Lung microvascular endothelial cell (primary cell): ENCODE measurements at places on chromosomes 2 and 18.

GRCh38 chr2:131058214-131058843 is 34.9 kb downstream of the FAM168B start:
- DNase-seq: no peak

DNA sequence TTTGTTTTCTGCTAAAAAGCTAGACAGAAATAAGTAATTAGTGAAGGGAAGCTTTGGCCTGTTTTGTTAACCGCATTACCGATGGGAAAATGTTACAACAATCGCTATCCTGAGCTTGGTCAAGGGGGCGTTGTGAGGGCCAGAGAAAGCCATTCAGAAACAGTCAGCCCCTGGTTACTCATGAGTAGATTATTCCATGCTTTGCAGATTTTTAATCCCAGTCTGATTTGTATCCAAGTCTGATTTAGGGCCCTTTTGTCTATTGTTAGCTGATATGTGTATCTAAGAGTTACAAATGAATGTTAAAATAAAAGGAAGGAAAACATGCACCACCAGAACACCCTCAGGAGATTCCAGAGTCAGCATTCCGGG is 99.1 kb downstream of the PRPF40A start:
- peak; percentile 66 for DNase-seq

- DNase-seq: no peak
Measured at GRCh38 chr2:159066541-159067156, 98.2 kb downstream of the TANC1 start.

- no peak for DNase-seq
Measured at GRCh38 chr2:102736110-102736409, 25.8 kb upstream of the TMEM182 start.
